Glutamatergic neuron (in vitro differentiated cells): ENCODE measurements at places on chromosomes 6 and 20. TPM values are rescaled to one million over a fixed set of nuclear protein-coding genes. Genes with fewer than 3 reads are reported as not detected.

- DNase-seq, result no peak
- H3K27me3 ChIP-seq, result peaks cover 8% of the 10 kb centered on the region
- no peak overlapping the region for H3K4me3 ChIP-seq
- H3K36me3 ChIP-seq, result peaks cover 9% of the 10 kb centered on the region
- H3K4me1 ChIP-seq, result no peaks in the 10 kb centered on the region
Measured at GRCh38 chr6:30960907-30961673, 20.3 kb downstream of the MUCL3 start.

DNA sequence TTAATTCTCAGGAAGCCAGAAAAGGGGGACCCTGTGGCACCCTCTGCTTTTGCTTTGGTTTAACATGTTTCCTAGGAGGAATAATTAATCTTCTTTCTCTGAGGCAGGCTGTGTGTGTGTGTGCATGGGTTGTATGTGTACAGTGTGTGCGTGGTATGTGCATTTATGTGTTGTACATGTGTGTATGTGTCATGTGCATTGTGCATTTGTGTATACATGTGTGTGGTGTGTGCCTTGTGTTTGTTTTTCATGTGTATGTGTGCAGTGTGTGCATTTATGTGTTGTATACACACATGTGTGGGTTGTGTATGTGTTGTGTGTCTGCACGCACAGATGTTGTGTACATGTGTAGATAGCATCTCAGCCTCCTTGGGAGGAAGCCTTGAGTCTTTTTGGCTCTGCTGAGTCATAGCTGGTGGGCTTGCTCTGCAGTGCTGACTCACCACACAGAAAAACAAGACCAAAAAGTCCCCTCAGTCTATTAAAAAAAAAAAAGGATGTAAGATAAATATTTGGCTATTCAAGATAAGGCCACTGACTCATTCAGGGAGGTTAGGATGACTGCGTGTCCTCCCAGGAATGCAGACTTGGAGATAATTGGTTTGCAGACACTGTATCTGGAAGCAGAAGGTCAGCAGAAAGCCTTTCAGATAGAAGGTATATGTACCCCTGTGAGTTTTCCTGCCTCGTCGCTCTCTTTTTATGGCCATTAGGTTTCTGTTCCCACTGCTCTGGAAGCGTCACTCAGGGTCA is 58.6 kb downstream of the SYNJ2 start:
- H3K27ac ChIP-seq, result no peak overlapping the region
- H3K4me1 ChIP-seq, result peaks cover 13% of the 10 kb centered on the region
- no peak overlapping the region for H3K4me3 ChIP-seq

GRCh38 chr20:9145142-9145541 is 76.3 kb downstream of the PLCB4 start:
- H3K27ac ChIP-seq, result no peak overlapping the region
- no peaks in the 10 kb centered on the region for H3K4me1 ChIP-seq
- DNase-seq, result no peak
- H3K27me3 ChIP-seq, result peaks cover 2% of the 10 kb centered on the region
- H3K4me3 ChIP-seq, result no peak overlapping the region

DNA sequence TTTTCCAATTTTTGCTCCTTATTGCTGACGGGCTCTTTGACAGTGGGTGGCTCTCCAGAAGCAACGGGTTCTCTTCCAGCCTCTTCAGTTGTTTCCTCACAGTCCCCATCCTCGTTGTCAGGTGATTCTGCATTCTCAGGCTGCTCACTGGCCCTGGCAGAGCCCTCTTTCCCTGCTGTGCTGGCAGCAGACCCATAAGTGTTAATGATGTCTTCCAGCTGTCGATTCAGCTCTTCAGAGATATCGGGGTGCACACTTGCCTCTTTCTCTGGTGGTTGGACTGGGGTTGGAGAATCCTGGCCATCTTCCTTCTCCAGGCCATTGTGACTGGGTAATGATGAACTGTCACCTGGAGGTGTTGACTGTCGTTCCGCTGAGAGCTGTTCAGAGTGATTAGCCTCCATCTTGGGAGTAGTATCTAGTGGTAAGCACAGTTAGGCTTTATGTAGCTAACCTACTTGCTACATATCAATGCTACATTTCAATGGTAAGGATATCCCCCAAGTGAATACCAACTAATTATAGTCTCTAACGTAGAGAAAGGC is 3.2 kb downstream of the TXLNB start:
- H3K4me1 ChIP-seq, result peaks cover 9% of the 10 kb centered on the region
- H3K4me3 ChIP-seq, result no peak overlapping the region
- DNase-seq, result no peak

DPPA5 gene
- total RNA-seq, result not detected
